ENCODE measurements at places on chromosomes 11 and 22. TPM values are rescaled to one million over a fixed set of nuclear protein-coding genes. Genes with fewer than 3 reads are reported as not detected.

DNA sequence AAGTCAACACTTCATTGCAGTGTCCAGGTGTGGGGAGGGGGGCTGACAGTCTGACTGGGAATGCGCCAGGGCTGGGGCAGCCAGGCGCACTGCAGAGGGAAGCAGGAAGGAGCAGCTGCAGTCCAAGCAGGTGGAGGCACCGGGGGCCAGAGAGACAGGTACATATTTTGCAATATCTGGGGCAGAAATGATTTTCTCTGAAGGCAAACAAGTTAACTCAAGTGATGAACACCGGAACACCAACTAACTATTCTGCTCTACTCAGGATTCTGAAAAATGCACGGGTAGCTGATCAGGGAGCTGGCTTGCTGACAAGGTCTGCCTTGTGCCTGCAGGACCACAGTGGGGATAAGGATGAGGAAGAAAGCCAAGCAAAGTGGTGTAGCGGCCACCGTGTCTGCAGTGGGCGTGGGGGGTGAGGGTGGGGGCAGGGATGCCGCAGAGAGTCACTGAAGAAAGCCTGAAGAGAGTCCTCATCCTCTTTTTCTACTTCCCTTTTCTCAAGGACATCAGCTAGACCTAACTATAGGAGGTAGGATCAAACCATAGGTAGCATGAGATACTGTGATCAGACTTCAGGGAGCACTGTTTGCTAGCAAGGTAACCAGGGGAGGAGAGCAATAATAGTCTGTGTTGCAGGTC lies 83.4 kb downstream of the SCN3B start:
- no peak for DNase-seq
- H3K27ac ChIP-seq = no peak overlapping the region
- no peak overlapping the region for H3K4me3 ChIP-seq
- H3K4me1 ChIP-seq = peaks cover 43% of the 10 kb centered on the region
- peaks cover 6% of the 10 kb centered on the region for H3K27me3 ChIP-seq

GRCh38 chr22:17830043-17830961 lies 56.0 kb upstream of the BID start:
- no peak overlapping the region for H3K27ac ChIP-seq
- DNase-seq = peak; percentile 55
- no peak overlapping the region for H3K4me3 ChIP-seq
- no peaks in the 10 kb centered on the region for H3K36me3 ChIP-seq

DNA sequence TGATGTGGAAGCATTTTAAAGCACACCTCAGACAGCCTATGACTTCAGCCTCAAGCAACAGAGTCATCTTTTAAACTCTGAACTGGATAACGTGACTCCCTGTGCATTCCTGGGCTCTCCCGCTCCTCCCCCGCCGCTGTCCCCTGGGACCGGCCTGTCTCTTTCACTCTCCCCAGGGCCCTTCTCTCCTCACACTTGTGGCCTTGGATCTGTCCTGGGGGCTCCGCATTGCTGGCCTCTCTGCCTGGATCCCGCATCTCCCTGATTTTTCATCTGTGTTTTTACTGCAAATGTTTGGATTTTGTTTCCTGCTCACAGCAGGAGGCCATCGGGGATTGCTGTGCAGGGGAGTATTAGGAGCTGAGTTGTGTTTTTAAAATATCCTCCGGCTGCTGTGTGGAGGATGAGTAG lies 15.4 kb downstream of the C11orf24 start:
- H3K4me1 ChIP-seq = peaks cover 22% of the 10 kb centered on the region
- peak overlapping the region; percentile 79 for H3K27ac ChIP-seq
- DNase-seq = peak; percentile 53
- peaks cover 6% of the 10 kb centered on the region for H3K36me3 ChIP-seq
- peaks cover 4% of the 10 kb centered on the region for H3K27me3 ChIP-seq

MPZL3 gene
- not detected for total RNA-seq

Measured in HFFc6 (cell line).